Kasumi-1 (cell line): ENCODE measurements at places on chromosomes 5 and 9.

DNA sequence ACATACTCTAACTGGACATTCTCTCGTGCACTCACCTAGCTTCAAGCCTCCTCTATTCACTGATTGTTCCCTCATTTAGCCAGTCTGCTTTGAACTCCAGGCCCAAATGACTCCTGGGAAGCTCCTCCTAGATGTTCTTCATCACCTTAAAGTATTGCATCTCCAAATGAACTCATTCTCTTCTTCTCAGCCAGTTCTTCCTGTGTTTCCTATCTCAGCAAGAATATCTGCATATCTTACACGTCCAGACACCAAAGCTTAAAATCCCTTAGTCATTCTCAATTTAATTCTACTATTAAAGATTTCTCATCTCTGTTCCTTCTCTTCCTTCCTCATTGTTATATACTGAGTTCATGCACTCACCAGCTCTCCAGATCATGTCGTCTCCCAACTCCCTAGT is 118.6 kb upstream of the DAB2 start:
- DNase-seq: no peak

DNA sequence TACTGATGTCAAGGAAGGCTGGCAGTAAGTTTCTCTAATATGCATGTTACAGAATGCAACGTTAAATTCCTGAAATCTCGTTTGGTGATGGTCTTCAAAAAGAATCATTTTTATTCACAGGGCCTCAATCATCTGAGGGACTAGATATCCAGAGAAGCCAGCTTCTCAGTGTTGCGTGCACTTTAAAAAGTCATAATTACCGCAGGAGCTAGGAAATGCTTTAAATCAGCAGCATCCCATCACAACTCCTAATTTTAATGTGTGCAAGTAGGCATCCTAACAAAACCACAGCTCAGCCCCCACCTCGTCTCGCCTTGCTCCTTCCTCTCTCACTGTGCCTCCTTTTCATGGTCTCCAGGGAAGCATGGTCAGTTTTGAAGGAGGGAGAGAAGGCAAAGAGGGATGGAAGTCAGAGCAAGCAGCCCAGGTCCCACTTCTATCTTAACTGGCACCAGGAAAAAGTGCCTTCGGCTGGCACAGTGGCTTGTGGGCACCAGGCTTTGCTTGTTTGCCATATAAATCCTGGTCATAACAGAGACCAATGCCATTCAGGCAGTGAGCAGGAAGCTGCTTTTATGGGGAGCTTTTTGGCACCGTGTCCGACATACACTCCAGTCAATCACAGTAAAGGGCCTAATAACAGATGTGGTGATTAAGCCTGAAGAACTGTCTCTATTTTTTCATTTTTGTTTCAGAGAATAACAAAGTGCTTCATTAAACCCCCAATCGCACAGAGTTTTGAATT is 21.4 kb downstream of the MEGF10 start:
- DNase-seq: no peak

GRCh38 chr5:143311955-143312354 is 91.5 kb downstream of the NR3C1 start:
- DNase-seq: no peak

DNA sequence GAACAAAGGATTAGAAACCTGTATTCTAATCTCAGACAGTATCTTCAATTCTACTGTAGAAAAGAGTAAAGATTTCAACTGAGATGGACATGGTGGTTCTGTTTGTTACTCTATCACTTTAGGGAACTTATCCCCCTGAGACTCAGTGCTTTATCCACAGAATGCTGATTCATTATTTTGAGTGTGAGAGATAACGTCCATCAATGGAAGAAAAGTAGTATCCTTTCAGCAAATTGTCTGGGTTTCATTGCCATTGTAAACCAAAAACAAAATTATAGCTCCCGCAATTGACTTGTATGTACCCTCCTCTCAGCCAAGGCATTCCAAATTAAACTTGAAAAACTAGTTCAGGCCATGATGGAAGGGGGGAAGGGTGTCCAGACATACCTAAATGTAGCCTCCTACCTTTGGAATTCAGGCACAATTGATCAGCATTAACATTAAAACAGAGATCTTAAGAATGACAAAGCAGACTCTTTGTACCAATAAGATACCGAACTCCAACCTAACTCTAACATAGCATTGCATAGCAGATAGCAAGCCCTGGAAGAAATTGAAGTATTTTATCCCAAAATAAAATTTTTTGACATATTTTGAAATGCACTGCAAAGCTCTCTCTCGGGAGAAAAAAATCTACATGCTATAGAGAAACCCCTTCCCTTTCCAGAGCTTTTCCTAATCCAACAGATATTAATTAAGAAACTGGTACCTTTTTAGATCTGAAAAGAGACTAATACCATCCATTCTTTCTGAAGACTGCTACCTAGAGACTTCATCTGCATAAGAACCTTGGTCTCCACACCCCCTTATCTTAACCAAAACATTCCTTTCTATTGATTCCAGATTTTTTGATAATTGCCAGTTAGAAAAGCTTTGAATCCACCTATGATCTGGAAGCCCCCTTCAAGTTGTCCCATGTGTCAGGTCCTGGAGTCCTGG is 1055.7 kb downstream of the PTPRD start:
- DNase-seq: no peak

DNA sequence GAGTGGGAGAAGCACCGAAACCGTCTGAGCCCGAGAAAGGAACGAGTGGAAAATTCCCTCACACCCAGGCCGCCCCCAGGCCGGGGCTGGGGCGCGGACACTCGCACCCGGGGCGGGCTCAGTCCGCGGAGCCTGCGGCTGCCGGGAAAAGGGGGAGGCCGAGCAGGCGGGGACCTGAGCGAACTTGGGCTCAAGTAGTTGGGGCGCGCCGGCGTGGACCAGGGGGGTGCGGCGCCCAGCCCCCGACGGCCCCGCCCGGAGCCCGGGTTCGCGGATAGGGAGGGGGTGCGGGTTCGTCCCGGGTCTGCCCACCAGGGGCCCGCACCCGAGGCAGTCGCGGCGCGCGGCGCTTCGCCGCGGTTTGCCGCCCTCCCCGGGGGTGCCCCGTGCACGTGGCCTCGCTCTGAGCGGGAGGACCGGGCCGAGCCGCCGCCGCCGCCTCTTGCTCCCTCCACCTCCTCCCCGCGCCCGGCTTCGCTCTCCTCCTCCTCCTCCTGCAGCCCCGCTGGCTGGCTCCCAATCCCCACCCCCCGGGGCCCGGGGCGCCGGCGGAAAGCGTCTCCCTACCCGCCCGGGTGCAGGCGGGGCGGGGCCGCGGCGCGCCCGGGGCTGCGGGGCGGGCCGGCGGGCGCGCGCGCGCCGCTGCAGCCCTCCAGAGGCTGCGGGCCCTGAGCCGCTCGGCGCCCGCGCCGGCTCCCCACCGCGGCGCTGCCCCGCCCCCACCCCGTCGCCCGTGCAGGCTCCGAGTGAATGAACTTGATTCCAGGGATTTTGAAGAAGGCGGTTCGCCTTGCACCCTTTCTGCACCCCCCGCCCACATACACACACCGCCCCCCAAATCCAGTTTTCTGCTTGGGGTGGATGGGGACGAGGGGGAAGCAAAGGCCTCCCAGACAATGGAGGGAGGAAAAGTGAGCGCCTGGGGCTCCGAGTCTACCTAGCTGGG is 1.3 kb upstream of the NFIB start:
- no peak for DNase-seq

DNA sequence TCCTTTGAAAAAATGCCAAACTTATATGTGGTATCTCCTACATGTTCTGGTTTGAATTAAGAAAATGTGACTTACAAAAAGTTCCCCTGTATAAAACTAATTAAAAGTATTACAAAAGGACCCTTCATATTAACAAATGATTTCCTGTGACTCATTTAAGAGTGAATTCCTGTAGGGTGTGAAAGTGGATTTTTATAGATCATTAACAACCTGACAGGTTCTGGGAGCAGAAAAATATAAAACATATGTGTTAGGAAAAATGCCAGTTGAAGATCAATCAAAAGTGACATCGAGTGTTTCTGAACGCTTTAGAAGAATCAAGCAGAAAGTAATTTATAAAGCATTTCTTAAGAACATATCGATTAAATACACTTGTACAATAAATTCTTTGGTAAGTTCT is 35.5 kb downstream of the CAMK4 start:
- no peak for DNase-seq

DNA sequence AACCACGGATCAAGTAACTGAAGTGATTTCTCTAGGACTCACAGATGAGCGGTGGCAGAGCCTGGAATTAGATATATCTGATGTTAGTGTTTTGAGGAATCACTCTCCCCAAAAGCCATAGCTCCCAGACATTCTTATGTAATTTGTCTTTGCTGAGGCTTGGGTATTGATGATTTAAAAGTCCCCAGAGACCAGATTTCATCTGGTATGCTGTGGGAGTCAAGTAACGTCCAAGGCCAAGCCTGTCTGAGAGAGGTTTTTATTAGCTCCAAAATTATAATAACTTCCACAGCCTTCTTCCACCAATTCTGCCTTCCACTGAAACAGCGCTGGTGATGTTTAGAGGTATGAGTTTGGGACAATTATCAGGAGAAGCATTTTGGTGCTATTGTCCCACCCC is 21.3 kb upstream of the KCNIP1 start:
- no peak for DNase-seq

DNA sequence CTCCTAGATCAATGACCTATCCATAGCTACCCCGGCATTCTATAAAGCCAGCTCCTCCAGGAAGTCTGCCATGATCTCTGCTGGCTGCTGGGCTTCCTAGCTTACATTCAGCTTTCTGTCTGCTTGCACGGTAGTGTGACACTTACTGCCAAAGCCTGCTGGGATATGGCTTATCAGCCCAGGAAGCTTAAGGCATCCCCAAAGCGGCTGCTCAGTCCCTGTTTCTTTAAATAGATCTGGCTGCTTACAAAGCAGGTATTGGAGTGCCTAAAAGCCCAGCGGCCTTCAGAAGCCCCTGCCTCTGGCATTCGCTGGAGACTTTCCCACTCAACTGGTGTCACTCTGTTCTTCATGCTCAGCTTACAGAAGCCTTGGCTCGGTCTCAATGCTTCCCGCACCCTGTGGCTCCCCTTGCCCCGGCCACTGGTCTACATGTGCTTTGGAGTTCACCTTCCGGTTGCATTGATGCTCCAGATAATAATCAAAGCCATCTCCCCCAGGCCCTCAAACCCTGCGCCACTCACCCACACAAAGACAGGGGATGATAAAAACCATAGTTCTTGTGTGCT is 31.3 kb upstream of the STRBP start:
- DNase-seq: no peak

- DNase-seq: no peak
Observed at GRCh38 chr5:143395638-143396352, 7.7 kb downstream of the NR3C1 start.

DNA sequence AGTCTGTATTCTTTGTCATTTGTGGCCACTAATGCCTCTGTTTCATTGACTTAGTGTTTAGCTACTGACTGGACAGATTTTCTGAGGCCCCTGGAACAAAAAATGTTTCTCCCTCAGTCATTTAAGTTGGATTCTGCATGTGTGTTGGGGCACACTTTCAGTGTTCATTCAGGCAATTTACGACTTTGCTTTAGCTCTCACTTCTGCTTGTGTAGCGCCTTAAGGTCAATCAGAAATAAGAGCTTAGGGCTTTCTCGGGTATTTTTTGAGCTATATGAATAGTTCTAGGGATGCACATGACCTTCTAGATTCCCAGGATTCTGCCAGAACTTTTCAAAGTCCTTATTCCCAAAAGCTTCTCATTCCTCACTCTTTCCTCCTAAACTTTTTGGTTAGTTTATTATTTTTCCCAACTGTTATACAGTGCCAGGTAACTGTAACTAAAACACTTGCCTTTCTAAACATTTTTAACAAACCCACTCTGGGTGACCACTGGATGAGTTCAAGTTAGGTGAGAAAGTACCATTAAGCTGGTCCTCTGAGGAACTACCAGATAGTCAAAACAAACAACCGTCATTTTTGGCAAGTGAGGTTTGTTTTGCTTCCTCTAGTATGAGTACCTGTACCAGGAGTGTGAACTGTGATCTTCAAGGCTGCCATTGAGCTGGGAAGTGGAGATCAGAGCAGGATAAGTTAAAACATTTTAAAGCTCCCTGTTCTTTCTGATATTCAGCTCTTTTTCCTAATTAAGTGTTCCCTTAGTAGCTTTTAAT is 571.3 kb upstream of the TLE4 start:
- no peak for DNase-seq

DNA sequence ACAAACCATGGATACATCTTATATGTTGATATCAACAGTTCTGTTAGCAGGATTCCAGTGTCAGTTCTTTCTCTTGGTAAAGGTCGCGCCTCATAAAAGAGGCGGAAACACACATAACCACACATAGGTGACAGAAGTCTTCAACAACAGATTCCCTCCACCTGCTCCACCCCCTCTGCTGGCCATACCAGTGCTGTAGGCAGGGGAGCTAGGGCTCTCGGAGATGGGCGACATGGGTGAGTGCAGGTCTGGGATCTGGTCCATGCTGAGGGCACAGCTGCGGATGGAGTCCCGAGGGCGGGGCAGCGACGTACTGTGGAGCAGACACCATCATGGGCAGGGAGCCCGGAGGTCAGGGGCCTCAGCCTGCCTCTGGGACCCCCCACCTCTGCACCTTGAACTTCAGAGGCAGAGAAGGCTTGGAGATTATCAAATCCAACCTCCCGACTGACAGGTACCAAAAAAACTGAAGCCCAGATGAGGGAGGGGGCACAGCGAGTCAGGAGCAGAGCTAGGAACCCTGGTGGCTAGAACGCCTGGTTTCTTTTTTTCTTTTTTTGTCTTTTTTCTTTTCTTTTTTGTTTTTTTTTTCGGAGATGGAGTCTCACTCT is 12.0 kb upstream of the TOR2A start:
- no peak for DNase-seq

GRCh38 chr9:87179553-87180340 is 232.4 kb upstream of the GAS1 start:
- no peak for DNase-seq

DNA sequence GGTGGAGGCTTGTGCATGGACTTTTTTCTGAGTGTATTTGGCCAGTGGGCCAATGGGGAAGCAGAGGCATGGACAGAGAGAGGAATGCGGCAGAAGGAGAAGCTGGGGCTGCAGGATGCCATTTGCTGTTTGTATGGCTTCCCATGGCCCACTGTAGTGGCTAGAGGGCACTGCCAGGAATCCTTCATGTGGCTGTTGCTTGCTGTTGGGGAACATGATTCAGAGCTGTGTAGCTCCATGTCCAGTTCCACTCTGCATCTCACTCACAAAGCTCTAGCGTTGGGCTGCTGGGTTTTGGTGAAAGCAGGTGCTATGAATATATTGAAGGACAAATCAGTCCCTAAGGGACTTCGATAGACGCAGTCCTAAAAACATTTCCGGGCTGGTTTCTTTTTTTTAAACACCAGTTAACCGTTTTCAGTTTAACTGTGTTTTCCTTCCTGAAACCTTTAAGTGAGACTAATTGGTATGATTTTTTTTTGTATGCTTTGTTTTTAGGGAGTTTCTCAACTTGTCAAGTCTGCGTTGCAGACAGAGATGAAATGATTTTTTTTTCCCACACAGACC is 51.3 kb downstream of the SLC22A5 start:
- DNase-seq: peak; percentile 55
